ENCODE measurements at places on chromosomes 13 and 19. TPM values are rescaled to one million over a fixed set of nuclear protein-coding genes. Genes with fewer than 3 reads are reported as not detected.

The IRF2BP1 gene
- total RNA-seq: 25.0 TPM

The IGSF23 gene
- not detected for total RNA-seq

- no peaks in the 10 kb centered on the region for H3K4me1 ChIP-seq
- H3K27ac ChIP-seq: peak overlapping the region; percentile 55
- no peaks in the 10 kb centered on the region for H3K27me3 ChIP-seq
Measured at GRCh38 chr13:94323764-94324758, 155.4 kb downstream of the DCT start.

The OVOL3 gene
- not detected for total RNA-seq

The PLIN5 gene
- total RNA-seq: 17.2 TPM

- H3K27me3 ChIP-seq: no peaks in the 10 kb centered on the region
- no peaks in the 10 kb centered on the region for H3K36me3 ChIP-seq
- H3K4me1 ChIP-seq: peaks cover 18% of the 10 kb centered on the region
- DNase-seq: no peak
- H3K27ac ChIP-seq: no peak overlapping the region
- H3K4me3 ChIP-seq: no peak overlapping the region
Measured at GRCh38 chr19:4537953-4538600, 1.8 kb downstream of the LRG1 start.

DNA sequence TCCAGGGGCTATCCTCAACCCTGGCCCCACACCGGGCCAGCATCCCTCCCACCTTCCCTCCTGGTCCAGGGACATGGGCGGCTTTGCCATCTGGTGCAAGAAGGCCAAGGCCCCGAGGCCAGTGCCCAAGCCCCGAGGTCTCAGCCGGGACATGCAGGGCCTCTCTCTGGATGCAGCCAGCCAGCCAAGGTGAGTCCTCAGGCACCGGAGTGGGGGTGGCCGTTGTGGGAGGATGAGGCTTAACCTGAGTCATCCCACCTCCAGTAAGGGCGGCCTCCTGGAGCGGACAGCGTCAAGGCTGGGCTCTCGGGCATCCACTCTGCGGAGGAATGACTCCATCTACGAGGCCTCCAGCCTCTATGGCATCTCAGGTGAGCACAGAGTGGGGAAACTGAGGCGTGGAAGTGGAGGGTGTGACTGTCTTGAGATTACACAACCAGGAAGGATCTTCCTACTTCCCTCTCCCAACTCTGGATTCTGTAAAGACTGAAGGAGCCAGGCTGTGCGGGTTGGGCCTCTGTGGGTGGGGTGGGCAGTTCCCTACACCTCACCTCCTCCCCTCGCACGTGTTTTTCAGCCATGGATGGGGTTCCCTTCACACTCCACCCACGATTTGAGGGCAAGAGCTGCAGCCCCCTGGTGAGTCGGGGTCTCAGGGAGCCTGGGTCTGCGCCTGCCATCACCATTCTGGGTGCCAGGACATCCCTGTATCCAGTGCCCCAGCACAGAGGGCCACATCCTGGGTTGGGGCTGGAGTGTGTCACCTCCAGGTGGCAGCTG is 3.8 kb downstream of the MVB12A start:
- H3K4me3 ChIP-seq: no peak overlapping the region
- H3K27ac ChIP-seq: no peak overlapping the region
- DNase-seq: no peak
- no peaks in the 10 kb centered on the region for H3K36me3 ChIP-seq

The CEP89 gene
- total RNA-seq: 19.3 TPM

The C1QTNF9B gene
- total RNA-seq: not detected

- peak overlapping the region; percentile 73 for H3K27ac ChIP-seq
- no peaks in the 10 kb centered on the region for H3K27me3 ChIP-seq
- H3K4me1 ChIP-seq: peaks cover 14% of the 10 kb centered on the region
- peak; percentile 90 for DNase-seq
- no peaks in the 10 kb centered on the region for H3K36me3 ChIP-seq
- no peak overlapping the region for H3K4me3 ChIP-seq
Measured at GRCh38 chr19:2567580-2567979, 91.7 kb downstream of the GADD45B start.

The CIRBP gene
- total RNA-seq: 322 TPM

The ZNF626 gene
- total RNA-seq: 11.1 TPM

- H3K27me3 ChIP-seq: peaks cover 6% of the 10 kb centered on the region
- H3K4me3 ChIP-seq: no peak overlapping the region
Measured at GRCh38 chr19:8893419-8893818, 61.2 kb downstream of the MBD3L1 start.

- no peaks in the 10 kb centered on the region for H3K27me3 ChIP-seq
- DNase-seq: no peak
- H3K4me3 ChIP-seq: no peak overlapping the region
- no peaks in the 10 kb centered on the region for H3K36me3 ChIP-seq
Measured at GRCh38 chr19:31263328-31263727, 85.9 kb downstream of the TSHZ3 start.

The ZNF565 gene
- total RNA-seq: 6.4 TPM

DNA sequence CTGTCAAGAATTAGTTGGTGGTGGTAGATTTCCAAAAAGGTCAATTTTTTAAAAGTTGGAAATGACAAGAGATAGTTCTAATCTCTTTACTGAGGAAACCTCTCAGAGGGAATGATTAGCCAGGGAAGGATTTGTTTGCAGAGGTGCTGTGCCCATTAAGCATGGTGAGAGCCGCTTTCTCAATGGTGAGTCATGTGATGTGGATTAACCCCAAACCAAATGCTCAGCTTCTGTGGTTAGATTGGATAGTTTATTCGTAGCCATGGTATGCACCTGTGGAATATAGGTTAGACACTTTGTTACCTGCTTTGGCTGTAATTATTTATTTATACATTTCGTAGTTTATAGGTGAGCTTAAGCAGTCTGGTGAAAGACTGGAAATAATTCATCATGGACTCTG is 7.1 kb downstream of the HNRNPM start:
- no peak for DNase-seq
- peaks cover 82% of the 10 kb centered on the region for H3K4me1 ChIP-seq
- H3K36me3 ChIP-seq: peaks cover 45% of the 10 kb centered on the region

The SIGLEC11 gene
- total RNA-seq: 2.5 TPM

The SIGLEC14 gene
- 11.8 TPM for total RNA-seq

DNA sequence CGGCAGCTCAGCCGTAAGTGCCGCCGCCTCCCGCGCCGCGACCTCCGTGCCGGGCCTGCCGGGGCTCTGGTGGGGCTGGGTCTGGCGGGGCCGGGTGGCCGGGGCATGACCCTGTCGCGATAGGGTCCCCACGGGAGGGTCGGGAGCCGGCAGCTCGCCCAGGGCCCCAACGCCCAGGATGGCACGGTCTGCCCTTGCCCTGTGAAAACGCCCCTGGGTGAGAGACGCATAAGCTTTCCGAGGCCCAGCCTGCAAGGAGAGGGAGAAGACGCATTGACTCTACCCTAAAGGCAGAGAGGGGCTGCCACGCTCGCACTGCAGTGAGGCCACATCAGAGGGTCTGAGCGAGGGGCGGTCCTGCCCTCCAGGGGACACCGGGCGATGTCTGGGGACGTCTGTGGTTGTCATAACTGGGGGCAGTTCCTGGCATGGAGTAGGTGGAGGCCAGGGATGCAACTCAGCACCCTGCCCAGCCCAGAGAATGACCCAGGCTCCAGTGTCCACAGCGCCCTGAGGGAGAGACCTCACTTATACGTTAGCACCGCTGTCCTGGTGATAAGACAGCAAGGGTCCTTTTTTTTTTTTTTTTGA is 539 bp downstream of the ZNF554 start:
- DNase-seq: no peak
- peaks cover 7% of the 10 kb centered on the region for H3K4me1 ChIP-seq
- H3K4me3 ChIP-seq: peak overlapping the region; percentile 79
- H3K27ac ChIP-seq: peak overlapping the region; percentile 47
- H3K27me3 ChIP-seq: no peaks in the 10 kb centered on the region

The PEAK3 gene
- total RNA-seq: 4.5 TPM

GRCh38 chr13:98820300-98820699 is 67.8 kb upstream of the SLC15A1 start:
- H3K4me3 ChIP-seq: no peak overlapping the region
- peaks cover 23% of the 10 kb centered on the region for H3K4me1 ChIP-seq
- peaks cover 52% of the 10 kb centered on the region for H3K36me3 ChIP-seq

DNA sequence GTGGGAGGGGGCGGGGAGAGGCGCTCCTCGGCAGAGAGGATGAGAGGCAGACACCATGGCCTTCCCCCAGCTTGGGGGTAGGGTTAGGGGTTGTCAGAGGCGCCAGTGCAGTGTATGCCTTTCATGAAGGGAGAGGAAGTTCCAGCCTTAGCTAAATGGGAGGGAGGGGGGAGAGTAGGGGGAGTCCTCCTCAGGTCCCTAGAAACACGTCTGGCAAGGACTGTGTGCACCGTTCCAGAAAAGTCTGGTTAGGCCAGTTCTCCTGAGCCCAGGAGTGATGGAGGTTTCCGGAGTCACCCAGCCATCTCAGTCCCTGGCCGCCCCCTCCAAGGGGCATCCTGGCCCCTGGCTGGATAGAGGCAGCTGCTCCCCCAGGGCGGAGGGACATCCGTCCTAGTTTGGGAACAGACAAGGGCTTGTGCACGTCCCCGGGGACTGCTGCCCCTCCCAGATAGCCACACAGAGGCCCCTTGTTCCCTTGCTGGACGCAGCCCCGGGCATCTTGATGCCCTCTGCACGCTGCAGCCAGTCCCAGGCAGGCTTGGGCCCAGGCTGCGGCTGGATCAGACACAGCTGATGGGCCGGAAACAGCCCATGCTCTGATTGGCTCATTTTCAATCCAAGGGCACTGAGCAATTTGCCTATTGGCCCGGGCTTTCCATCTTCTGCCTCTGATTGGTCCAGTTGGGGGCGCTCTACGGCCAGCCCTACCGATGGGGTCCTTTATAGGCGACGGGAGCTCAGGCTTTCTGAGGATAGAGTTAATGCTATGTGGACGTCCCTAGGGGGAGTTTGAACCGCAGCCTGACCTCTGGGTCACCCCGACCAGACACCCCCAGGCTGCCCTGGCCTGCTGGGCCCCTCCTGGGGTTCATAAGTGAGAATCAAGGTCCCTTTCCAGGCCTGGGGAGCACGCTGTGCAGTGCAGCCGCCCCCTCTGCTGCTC is 3.8 kb downstream of the S1PR2 start:
- peaks cover 38% of the 10 kb centered on the region for H3K4me1 ChIP-seq
- peak; percentile 63 for DNase-seq
- H3K4me3 ChIP-seq: no peak overlapping the region
- peak overlapping the region; percentile 80 for H3K27ac ChIP-seq
- H3K27me3 ChIP-seq: no peaks in the 10 kb centered on the region
- H3K36me3 ChIP-seq: peaks cover 8% of the 10 kb centered on the region

- H3K27ac ChIP-seq: peak overlapping the region; percentile 94
- H3K4me1 ChIP-seq: peaks cover 9% of the 10 kb centered on the region
- no peaks in the 10 kb centered on the region for H3K27me3 ChIP-seq
- H3K4me3 ChIP-seq: peak overlapping the region; percentile 92
Measured at GRCh38 chr13:110562696-110563462, 1.4 kb upstream of the RAB20 start.

DNA sequence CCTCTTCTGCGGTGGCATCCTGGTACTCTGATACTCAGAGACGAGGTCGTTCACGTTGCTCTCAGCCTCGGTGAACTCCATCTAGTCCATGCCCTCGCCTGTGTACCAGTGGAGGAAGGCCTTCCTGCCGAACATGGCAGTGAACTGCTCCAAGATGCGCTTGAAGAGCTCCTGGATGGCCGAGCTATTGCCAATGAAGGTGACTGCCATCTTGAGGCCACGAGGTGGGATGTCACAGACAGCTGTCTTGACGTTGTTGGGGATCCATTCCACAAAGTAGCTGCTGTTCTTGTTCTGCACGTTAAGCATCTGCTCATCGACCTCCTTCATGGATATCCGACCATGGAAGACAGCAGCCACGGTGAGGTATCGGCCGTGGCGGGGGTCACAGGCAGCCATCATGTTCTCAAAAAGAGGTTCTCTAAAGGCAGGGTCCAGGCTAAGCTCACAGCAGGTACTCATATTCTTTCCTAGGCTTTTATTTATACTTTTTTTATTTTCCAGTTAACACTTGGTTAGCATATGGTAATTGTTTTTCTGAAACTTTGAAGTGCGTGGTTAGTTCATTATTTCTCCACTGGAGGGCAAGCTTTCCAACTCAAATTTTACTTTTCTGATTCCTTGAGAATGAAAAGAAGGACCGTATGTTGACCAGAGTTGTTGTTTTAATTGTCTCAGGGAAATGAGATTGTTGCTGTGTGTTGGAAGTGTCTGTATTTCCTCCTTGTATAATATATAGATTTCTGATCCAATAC is 72.4 kb upstream of the RGCC start:
- no peaks in the 10 kb centered on the region for H3K4me1 ChIP-seq
- H3K27me3 ChIP-seq: no peaks in the 10 kb centered on the region
- H3K4me3 ChIP-seq: no peak overlapping the region
- DNase-seq: no peak
- no peak overlapping the region for H3K27ac ChIP-seq
- no peaks in the 10 kb centered on the region for H3K36me3 ChIP-seq

The CDC37 gene
- total RNA-seq: 154 TPM

- H3K36me3 ChIP-seq: peaks cover 9% of the 10 kb centered on the region
- H3K4me3 ChIP-seq: no peak overlapping the region
- H3K27me3 ChIP-seq: no peaks in the 10 kb centered on the region
- H3K4me1 ChIP-seq: peaks cover 23% of the 10 kb centered on the region
- DNase-seq: no peak
Measured at GRCh38 chr19:19362075-19362474, 41.4 kb downstream of the MAU2 start.

DNA sequence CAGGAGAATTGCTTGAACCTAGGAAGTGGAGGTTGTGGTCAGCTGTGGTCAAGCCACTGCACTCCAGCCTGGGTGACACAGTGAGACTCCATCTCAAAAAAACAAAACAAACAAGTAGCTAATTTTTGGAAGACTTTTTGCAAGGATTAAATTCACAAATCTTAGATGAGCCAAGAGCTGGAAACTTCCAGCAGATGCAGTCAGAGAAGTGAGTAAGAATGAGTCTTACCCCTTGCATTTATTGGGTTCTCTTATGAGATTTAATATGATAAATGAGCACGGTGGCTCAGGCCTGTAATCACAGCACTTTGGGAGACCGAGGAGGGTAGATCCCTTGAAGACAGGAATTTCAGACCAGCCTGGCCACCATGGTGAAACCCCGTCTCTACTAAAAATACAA is 44.9 kb upstream of the NBEA start:
- no peak overlapping the region for H3K27ac ChIP-seq
- DNase-seq: no peak
- no peaks in the 10 kb centered on the region for H3K4me1 ChIP-seq
- no peaks in the 10 kb centered on the region for H3K27me3 ChIP-seq

The MBD3L3 gene
- total RNA-seq: not detected

DNA sequence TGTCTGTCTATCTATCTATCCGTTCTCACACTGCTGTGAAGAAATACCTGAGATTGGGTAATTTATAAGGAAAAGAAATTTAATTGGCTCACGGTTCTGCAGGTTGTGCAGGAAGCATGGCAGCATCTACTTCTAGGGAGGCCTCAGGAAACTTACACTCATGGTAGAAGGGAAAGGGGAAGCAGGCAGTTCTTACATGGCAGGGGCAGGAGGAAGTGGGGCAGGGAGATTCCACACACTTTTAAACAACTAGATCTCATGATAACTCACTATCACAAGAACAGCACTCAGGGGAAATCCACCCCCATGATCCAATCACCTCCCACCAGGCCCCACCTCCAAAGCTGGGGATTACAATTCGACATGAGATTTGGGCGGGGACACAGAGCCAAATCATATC is 105.3 kb downstream of the SLC10A2 start:
- no peaks in the 10 kb centered on the region for H3K36me3 ChIP-seq
- H3K4me3 ChIP-seq: no peak overlapping the region
- no peak overlapping the region for H3K27ac ChIP-seq
- no peaks in the 10 kb centered on the region for H3K27me3 ChIP-seq
- H3K4me1 ChIP-seq: no peaks in the 10 kb centered on the region
